ENCODE measurements at places on chromosomes 6 and 20.
A peak's percentile ranks its signal among the peaks of the same experiment; 100 is the strongest.

DNA sequence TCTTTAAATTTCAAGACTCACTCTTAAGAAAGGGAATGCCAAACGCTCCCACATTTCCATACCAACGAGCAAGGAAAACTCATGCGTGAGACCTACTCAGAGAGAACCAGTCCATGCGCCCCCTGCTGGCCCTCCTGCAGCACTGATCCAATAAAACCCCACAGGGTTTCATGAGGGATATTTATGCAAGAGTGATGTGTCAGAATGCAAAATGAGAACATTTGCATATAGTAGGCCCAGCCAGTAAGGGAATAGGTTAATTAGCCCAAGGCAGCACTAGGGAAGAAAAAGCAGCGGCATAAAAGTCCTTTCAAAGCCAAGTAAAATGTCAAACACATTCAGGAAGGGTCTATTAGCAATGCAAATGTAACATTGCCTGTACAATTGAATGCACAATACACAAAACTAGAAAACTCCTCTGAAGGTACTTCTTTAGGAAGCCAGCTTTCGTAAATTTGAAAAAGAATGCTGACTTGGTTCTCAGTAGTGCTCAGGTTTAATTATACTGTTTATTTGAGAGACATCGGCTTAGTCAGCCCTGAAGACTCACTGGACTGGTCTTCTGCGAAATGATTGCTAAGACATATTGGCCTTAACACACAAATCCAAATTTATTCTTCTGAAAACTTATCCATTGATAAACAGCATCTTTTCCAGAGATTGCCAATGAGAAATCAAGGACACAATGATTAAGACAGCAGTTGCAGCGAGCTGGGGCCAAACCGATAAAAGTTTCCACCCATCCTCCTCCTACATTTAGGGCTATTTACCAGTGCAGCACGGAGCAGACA, 93.2 kb downstream of the GMPR start:
- peak; percentile 55 for DNase-seq

DNA sequence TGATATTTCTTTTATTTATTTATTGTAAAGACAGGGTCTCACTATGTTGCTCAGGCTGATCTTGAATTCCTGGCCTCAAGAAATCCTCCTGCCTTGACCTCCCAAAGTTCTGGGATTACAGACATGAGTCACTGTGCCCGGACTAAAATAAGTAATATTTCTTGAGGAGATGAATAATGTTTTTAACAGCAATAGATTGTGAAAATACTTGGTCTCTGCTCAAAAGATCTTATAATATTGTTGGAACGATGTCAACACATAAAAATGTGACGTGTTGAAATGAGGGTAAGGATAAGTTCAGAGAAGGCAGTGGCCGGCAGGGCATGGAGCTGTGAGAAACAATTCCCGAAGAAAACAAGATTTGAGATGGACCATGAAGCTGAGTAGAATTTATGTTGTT, 178.7 kb downstream of the GJA1 start:
- no peak for DNase-seq

DNA sequence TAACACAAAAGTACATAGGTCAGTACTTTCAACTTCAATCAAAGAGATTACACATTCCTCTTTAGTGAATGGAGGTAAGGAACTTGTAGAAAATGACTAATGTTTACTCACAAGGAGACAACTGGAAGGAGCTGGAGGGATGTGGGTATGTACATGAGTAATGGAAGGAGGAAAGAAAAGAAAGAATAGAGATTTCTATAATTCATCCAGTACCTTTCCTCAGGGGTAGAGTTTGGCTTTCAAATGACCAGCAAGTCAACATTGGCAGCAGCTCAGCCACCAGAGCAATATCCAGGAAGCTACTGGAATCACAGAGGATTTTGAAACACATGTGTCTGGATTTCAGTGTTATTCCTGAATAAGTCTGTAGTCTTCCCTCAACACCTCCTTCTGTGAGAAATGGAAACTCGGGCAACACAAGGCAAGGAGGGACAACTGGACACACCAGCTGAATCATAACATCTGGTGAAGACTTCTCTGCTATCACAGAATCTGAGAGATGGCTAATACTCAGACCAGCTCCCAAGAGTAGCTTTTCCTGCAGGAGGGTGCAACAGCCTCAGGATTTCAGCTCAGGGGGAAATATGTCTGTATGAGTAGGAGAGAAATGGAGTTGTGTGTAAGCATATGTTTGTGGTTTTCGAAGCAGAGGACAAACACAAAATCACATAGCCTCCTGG, 98.8 kb downstream of the HAO1 start:
- DNase-seq = no peak

DNA sequence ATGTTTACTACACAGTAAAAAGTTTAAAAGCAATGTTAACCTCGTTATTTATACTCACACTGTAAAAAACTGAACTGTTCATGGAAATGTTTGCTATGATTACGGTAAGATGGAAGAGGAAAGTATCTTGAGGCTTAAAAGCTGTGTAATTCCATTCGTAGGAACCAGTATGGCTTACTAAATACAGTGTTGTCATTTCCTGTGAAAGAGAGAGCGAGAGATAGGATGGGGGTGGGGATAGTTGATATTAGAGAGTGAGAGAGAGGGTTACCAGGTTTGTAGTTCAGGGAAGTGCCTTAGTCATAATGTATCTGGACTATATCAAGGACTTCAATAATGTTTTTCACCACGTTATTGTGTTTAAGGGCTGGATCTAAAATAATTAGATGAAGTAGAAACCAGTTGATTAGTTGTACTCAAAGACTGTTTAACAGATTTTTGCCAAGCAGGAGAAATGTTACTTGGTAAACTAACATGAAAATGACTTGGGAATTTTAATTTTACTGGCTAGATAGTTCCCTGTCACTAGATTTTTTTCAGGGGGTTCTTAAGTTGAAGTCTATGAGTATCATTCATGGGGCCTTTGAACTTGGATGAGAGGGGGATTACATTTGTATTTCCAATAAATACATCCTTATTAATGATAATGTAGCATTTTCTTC, 30.4 kb downstream of the AFDN start:
- no peak for DNase-seq

DNA sequence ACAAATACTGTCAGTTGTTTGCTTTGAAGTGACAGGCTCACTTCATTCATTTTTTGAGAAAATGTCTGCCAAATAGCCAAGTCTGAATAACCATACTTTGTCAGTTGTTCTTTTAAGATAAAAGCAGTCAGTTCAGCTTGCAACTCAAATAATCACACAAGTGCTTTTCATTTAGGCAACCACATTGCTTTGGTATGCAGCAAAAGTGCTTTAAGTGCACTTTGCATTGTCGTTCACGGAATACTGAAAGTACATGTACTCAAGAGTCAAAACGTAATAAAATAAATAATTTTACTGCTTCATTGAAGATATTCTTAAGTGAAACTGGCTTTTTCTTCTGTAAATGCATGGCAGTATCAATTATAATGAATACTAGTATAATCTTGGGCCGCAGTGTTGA, 107.2 kb downstream of the MMS22L start:
- DNase-seq = no peak

- DNase-seq = peak; percentile 66
Observed at GRCh38 chr20:36435592-36436541, 105.5 kb upstream of the MYL9 start.

- DNase-seq = no peak
Observed at GRCh38 chr6:14235653-14236356, 118.2 kb downstream of the CD83 start.

DNA sequence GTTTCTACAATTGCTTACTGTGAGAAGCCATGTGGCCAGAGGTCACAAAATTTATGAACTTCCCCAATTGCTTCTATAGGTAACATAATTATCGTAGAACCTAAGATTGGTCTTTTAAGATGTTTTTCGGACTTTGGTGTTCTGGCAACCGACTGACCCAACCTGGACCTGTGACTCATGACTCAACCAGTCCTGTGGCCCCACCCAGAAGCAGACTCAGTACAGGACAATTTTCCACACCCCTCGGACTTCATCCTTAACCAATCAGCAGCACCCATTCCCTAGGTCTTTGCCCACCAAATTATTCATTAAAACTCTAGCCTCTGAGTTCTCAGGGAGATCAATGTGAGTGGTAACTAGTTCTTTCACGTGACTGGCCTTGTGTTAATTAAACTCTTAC, 26.4 kb upstream of the AKAP12 start:
- DNase-seq = no peak
